ENCODE measurements at places on chromosomes 3 and 15.

GRCh38 chr3:141485641-141486495 lies 959 bp upstream of the RASA2 start:
- DNase-seq = no peak

DNA sequence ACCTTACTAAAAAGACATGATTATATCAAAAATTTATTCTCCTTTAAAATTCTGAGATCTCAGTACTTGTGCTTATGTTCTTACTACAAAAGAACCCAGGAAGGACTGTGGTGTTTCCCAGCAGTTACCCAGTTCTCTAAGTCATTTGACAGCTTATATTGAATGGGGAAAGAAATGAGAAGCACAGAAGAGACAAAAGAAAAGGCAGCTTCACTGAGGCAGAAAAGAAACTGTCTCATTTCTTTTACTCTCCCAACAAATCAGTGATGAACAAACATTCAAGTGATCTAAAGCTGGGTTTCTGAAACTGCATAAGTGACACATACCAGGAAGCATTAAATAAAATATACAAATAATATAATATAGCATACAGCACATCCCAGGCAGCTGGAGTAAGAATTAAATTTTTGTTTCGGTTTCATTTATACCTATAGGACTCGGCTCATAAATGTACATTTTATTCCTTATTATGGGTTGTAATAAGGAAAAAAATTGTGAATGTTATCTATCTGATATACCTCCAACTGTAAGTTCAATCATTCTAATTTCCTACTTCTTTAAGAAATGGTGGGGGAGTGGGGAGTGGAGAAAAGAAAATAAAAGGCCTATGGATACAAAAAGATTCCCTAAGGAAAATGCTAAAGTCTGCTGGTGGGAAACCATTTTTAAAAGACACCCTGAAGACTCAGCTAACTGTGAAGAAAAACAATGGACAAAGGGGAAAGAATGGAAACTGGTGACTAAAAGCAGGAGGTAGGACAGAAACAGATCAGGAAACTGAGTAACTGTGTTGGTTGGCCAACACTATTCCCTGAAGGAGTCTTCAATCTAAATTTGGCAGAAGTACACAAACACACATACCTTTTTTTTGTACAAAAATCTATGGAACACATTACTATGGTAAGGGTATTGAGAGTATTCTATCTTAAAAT lies 156.8 kb downstream of the TBC1D5 start:
- DNase-seq = no peak

DNA sequence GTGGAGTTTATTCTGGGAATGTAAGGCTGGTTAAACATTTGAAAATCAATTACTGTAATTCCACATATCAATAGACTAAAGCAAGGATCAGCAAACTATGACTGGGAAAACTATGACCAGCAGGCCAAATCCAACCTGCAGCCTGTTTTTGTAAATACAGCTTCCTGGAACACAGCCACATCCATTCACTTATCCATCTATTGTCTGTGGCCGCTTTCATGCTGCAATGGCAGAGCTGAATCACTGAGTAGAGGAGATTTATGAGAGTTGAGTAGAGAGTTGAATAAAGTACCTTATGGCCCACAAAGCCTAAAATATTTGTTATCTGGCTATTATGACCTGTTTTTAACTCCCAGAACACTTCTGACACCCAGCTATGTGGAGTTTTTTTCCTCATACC lies 12.2 kb downstream of the MYLK start:
- no peak for DNase-seq

GRCh38 chr15:67406257-67406861 lies 114.6 kb upstream of the C15orf61 start:
- DNase-seq = no peak

- DNase-seq = peak; percentile 27
Observed at GRCh38 chr15:74955796-74956647, 550 bp downstream of the RPP25 start.

GRCh38 chr15:40737048-40737447 lies 18.0 kb downstream of the RMDN3 start:
- DNase-seq = no peak

DNA sequence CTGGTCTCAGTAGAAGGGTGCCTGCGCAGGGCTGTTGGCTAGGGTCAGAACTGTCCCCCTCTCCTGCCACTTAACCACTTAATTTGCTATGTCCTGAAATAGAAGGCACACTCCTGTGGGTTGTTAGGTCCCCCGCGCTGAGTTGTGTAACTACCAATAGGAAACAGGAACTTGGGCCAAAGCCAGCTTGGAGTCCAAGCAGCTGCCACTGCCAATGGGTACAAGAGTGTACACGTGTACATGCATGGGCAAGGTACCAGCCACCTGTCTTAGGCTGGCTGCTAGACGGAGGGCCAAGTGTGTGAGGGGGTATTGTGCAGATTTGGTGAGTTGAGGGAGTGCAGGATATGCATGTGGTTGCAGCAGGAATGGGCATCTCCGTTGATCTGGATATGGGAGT lies 29.7 kb upstream of the POLG start:
- no peak for DNase-seq

DNA sequence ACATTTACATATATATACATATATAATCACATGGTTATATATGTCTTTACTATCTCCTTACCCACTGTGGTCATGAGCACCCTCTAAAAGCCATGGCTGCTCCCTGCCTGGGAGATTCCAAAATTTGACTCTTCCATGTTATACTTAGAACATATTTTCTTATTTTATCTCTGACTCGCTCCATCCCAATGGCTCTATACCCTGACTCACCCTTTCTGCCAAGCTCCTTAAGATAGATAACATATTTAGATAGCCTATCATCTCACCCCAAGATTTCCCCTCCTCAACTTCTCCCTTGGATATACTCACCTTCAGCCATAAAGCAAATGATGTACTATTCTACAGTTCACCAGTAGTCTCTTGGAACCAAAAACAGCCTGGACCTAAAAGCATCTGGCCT lies 65.1 kb downstream of the CD200R1L start:
- no peak for DNase-seq

DNA sequence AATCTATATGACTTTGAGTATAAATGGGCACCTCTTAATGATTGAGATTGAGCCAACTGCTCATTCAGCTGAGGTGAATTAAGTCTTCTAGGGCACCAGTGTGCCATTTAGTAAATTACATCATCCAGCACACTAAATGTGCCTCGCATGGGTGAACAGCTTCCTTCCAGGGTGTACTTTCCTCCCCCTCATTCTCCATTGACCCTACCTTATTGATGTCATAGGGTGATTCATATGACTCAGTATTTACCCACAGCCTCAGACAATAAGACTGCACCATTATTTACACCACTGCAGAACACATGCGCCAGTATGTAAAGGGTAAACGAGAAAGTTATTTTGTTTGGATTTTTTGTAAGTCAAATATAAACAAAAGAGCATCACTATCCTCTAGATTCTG lies 185.2 kb upstream of the ARL6 start:
- DNase-seq = no peak

- peak; percentile 11 for DNase-seq
Observed at GRCh38 chr3:184334470-184335158, 2.8 kb upstream of the FAM131A start.

- no peak for DNase-seq
Observed at GRCh38 chr3:166446291-166446690, 609.1 kb upstream of the BCHE start.

DNA sequence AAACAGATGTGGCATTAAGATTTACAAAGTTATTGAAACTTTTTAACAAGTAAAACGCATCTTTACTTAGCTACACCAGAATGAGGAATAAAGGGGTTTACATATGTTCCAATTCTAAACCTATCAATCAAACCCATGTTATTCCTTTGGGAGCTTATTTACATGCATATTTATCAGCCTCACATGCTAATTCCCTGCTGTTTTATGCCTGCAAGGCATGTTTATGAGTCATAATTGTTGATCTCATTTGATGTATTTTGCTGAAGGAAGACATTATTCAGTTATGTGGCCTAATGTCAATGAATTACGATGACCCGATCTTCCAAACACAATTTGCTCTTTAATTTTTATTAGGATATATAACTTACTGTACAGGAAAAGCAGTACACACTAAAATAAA lies 272.9 kb downstream of the TBC1D5 start:
- no peak for DNase-seq

DNA sequence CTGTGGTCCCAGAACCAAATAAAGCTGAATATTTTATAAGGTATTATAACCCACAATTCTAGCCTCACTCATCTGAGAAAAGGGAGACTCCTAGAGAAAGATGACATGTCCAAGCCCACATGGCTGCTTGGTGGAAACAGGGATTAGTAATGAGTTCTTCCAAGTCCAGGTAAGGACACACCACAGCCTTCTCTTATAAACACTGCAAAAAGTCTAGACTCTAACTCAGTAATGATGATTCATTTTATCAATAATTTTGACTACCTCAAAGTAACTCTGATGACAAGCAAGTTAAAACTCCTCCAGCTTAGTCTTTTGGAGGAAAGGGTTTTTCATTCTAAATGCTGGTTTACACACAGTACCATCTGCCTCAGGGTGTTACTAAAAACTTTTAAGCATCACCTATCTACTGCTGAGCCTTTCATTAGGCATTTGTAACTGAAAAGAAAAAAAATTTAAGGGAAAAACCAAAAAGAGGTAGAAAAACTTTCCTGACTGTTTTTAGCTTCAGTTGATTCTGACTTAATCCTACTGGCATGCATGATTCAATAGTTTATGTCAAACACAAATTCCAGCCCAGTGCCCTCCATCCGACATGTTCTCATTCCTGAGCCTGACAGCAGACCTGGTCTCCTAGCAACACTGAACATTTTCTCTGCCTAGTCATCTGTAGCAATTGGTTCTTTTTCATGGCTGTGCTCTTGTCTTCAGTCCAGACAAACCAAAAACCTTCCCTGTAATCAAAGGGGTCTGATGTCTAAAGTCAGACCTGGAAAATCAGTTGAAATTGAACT lies 43.9 kb downstream of the P3H2 start:
- DNase-seq = no peak

DNA sequence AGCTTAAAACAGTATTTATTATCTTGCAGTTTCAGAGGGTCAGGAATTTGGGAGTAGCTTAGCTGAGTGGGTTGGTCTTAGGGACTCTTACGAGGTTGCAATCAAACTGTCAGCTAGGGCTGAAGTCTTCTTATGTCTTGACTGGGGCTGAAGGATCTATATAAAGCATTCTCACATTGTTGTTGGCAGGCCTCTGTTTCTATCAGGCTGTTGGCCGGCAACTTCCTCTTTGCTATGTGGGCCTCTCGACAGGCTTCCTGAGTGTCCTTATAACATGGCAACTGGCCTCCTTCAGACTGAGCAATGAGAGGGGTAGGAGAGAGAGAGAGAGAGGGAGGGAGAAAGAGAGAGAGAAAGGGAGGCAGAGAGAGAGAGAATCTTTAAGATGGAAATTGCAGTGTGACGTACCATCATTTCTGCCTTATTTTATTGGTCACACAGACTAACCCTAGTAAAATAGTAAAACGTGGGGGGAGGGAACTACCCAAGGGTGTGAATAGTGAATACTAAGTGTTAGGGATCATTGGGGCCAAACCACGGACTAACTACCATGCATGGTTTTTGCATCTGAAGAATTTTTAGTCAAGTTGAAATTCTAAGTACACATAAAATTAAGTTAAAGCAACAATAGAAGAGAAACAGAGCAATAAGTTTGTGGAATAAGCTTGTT lies 16.1 kb downstream of the FGF7 start:
- no peak for DNase-seq

- DNase-seq = no peak
Observed at GRCh38 chr15:84992157-84992944, 10.7 kb downstream of the PDE8A start.

DNA sequence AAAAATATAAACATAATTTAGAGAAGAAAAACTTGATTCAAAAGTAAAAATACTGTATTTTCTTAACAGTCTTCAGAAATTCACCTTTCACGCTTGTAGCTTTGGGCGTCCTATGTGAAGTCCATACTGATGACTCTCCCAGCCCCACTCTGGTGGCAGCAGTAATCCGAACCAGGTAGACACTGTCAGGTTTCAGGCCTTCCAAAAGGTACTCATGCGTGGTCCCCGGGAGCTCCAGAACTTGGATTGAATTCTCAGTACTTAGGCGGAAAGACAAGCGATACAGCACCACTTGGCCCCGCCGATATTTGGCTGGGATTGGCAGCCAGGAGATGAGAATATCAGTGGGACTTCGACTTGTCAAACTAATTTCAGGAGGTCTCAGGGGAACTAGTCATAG lies 69.7 kb downstream of the PRTG start:
- no peak for DNase-seq

GRCh38 chr3:42975456-42975855 lies 3.7 kb upstream of the GASK1A start:
- DNase-seq = no peak

DNA sequence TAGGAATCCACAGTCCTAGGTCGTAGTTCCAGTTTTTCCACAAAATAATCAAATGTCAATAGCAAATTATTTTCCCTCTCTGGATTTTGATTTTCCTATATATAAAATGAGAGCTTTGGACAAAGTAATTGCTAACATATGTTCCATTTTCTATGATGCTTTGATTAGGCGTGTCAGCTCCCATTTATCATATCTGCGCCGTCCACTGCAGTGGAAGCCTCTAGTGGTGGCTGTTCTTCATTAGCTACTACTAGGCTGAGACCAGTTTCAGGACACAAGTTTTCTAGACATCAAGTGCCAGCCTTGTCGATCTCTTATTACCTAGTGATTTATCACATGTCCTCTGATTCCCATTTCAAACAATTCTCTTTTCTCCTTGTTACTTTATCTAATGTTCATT lies 271.5 kb downstream of the TUSC7 start:
- no peak for DNase-seq

DNA sequence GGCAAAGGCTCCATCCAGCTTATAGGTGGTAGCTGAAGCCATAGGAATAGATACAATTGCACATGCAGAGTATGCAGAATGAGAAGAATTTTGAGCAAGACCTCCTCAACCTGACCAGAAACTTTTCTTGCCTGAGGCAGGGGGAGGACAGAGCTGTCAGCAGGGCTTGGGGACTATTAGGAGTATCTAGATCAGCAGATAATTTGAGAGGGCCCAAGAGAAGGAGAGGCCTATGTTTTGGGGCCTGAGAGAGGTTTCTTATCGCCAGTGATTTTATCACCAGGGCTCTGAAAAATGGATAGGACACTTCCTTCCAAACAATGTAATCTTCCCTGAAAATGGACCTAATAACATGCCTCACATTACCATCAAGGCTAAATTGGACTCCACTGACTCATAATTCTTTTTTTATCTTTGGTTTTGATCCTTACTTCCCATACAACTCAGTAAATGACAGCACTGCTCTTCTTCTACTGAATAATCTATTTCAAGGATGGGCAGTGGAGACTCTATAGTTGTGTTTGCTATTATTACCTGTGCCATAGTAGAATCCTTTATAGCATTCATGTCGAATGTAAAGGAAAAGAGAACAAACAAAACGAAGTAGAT lies 15.8 kb upstream of the RAMAC start:
- DNase-seq = no peak

GRCh38 chr15:54638666-54639065 lies 558.1 kb downstream of the RSL24D1 start:
- DNase-seq = no peak

DNA sequence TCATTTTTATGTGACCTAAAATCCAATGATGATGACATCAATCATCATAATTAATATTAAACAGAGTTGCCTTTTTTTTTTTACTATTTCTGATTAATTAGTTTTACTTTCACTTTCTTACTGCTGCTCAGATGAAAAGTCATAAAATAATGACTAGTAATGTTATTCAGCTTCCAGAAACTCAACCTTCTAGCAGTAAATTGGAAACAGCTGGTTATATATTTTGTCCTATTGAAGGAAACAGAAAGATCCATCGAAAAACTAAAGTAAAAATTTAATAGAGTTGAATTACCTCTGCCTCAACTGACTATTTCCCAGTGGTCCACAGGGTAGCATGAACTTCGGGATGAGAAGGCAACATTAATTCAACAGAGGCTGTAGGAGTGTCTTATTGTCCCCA lies 107.1 kb upstream of the PTX3 start:
- DNase-seq = no peak
